ENCODE measurements at places on chromosomes 12 and 14. TPM values are rescaled to one million over a fixed set of nuclear protein-coding genes. Genes with fewer than 3 reads are reported as not detected.

SOCS2 gene
- 4.1 TPM for total RNA-seq

CEP290 gene
- 13.7 TPM for total RNA-seq

SERPINA12 gene
- total RNA-seq, result not detected

JPH4 gene
- total RNA-seq, result not detected

MFAP5 gene
- total RNA-seq, result not detected

SERPINA5 gene
- not detected for total RNA-seq

ESYT1 gene
- 90.3 TPM for total RNA-seq

GPRC5D gene
- not detected for total RNA-seq

TAS2R31 gene
- total RNA-seq, result 1.9 TPM

ACVRL1 gene
- total RNA-seq, result not detected

RGS6 gene
- not detected for total RNA-seq

CLEC1A gene
- total RNA-seq, result not detected

DNA sequence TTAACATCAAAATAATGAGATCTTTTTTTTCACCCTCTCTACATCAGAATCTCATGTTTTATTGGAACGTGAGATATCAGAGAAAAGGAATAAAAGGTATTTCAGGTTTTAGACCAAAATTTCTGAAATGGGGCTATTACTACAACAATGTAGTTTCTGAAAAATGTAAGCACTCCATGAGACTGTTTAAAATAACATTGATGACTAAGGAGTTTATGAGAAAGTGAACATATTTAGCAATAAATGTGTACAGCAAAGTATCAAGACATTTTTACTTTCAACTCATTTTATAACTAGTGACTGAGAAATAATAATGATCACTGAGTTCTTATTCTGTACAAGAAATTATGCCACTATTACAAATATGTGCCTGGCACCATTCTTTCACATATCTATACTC lies 39.3 kb upstream of the ABCC9 start:
- no peak for DNase-seq

- no peak for DNase-seq
Measured at GRCh38 chr14:75281654-75282019, 3.0 kb downstream of the FOS start.

GRCh38 chr12:12636641-12637040 lies 25.0 kb downstream of the CREBL2 start:
- DNase-seq, result no peak

GRCh38 chr12:19643635-19644034 lies 204.3 kb downstream of the AEBP2 start:
- DNase-seq, result no peak

- no peak for DNase-seq
Measured at GRCh38 chr12:23909551-23909950, 39.9 kb downstream of the SOX5 start.

GRCh38 chr14:87644689-87645088 lies 348.3 kb downstream of the GALC start:
- no peak for DNase-seq

- no peak for DNase-seq
Measured at GRCh38 chr14:36418937-36419336, 98.5 kb upstream of the MBIP start.

- no peak for DNase-seq
Measured at GRCh38 chr12:30850684-30851083, 75.9 kb upstream of the TSPAN11 start.

DNA sequence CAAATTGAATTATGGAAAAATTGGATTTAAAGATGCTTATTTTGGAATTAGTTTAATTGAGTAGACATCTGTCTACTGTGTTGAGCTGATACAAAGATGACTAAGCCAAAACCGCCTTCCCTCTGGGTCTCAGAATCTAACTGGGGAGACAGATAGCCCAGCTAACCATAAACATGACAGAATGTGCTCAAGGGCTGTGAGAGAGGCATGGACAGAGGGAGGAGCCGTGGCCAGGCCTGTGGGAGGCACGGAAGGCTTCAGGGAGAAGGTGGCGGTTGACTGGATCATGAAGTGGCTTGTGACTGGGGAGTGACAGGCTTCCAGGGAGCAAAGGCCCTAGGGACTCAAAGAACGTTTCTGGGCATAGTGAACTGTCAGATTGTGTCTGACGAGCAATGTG lies 74.6 kb downstream of the DACT1 start:
- no peak for DNase-seq

DNA sequence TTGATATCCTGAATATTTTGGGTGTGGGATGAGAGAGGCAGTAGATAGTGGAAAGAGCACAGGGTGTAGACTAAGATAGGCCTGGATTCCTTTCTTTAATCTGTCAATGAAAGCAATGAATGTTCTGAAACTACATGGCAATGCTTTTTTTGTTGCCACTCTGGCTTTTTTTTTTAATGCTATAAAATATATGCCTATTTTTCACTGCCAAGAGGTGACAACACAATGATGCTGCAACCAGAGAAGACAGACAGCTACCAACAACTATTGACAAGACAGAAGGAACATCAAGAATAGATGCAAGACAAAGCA lies 9.4 kb downstream of the ANG start:
- DNase-seq, result no peak

GRCh38 chr14:23357261-23357660 lies 4.6 kb upstream of the SLC22A17 start:
- DNase-seq, result no peak

GRCh38 chr14:76015668-76016067 lies 30.1 kb downstream of the IFT43 start:
- no peak for DNase-seq

DNA sequence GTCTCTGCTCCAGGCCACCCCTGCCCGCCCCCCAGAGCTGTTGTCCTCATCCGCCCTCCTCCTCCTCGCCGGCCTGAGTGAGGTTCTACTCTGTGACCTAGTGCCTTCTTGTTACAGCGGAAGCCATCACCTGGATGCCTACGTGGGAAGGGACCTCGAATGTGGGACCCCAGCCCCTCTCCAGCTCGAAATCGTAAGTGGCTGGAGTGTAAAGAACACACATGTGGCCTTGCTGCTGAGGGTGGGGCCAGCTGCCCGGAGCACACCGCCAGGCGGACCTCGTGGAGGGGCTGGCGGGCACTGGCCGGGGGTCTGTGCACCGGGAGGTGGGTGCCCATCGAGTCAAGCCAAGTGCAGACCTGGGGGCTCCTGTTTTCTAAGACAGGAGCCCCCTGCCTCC lies 19.4 kb downstream of the MEG3 start:
- DNase-seq, result no peak

DNA sequence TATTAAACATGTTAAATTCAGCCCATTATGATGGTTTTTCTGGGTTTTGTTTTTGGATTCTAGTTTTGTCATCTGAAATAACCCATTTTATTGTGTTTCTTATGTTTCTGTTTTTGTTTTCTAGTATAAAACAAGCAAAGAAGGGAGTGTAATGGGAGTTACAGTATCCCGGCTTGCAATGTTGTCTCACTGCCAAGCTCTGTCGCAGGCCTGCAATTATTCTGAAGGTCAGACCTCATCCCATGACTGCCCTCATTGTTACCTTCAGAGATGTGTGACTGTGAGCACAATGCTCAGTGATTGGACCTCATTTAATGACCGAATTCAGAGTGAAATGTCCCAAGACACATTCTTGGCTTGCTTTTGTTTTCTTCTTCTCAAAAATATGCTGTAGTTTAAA lies 73.0 kb upstream of the ATF1 start:
- no peak for DNase-seq

DNA sequence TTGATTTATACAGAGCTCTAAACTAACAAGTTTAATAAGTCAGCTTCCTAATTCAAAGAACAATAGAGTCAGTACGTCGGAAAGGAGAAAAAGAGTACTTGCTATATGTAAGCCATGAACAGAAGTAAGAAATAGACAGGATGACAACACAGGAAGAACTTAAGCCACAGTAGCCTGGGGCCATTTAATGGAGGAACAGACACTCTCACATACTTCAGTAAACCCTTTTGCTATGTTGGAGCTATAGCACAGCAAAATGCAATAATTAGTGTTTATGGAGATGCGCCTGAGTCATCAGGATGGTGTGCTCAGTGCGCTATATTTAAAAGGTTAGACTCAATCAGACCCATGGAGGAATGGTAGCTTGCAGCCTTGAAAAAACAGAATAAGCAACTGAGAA lies 61.0 kb downstream of the SRGAP1 start:
- DNase-seq, result no peak

GRCh38 chr12:19411234-19412204 lies 27.8 kb upstream of the AEBP2 start:
- no peak for DNase-seq

GRCh38 chr14:94361682-94362081 lies 26.7 kb downstream of the SERPINA1 start:
- DNase-seq, result no peak

DNA sequence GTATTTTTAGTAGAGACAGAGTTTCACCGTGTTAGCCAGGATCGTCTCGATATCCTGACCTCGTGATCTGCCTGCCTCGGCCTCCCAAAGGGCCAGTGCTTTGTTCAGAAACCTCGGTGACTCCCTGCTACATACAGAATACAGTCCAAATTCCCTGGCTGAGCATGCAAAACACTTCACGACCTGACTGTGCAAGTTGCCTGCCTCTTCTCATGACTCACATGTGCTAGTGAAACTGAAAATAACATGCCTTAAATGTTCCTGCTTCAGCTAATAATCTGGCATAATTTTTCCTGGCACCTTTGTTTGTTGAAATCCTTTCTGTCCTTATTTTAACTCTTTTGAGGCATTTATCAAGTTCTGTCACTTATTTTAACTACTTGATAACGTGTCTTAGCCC lies 8.2 kb downstream of the DMAC2L start:
- DNase-seq, result no peak

Measured in CD4-positive, alpha-beta T cell (primary cell).